Activated T-cell treated with anti-CD3 and anti-CD28 coated beads, Interleukin-2, amount 50 U/mL, for 1 hour (primary cell): ENCODE measurements at places on chromosomes 1 and 21.
A peak's percentile ranks its signal among the peaks of the same experiment; 100 is the strongest.

DNA sequence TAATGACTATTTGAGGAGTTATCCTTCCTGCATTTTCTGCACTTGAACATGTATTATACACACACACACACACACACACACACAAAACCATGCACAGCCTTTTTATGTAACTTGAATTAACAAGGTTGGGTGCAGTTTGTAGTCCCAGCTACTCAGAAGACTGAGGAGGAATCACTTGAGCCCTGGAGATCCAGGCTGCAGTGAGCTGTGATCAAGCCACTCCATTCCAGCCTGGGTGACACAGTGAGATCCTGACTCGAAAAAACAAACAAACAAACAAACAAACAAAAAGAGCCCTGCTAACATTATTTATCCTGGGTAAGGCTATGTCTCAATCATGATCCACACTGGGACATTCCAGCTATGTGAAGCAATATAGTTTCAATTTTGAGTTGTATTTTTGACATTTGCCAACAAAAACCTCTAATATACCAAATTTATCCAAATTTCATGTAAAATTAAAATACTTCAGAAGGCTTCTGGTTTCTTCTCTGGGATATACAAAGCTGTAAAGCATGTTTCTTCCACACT, 156.8 kb downstream of the NTPCR start:
- DNase-seq = no peak

- no peak for DNase-seq
These were observed 187.3 kb downstream of the SLC44A5 start for GRCh38 chr1:75423616-75424015.

GRCh38 chr1:91885716-91886506, at the start of gene TGFBR3:
TGFBR3 (minus strand) TSS chr1:91886151; CDS start chr1:91861531, 24,620 bp downstream.
- peak; percentile 81 for DNase-seq

DNA sequence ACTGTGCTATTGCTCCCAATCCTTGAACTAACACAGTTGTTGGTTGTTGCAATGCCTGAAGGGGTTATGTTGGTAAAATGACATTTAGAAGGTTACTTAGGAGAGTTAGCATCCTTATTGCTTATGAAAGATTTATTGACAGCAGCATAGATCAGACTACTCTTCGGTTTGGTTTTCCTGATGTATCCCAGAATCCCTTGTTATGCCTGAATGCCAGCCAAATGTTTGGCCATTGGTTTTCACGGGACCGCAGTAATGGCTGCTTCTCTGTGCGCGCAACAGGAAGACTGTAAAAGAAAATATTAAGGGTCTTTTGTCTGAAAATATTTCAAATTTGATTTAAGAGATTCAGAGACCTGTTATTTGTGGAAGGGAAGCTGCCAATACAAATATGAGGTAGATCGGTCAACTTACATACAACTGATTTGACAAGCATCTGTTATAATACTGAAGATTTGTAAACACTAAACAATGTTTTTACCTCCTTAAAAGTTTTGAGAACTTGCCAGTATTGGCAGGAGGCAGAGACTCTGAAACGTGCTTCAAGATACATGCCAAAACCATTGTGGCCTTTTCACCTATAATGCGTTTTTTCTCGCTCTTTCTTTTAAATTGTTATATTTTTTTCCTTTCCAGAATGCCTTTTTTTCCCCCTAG, 8.3 kb downstream of the NFIA start:
- DNase-seq = no peak

DNA sequence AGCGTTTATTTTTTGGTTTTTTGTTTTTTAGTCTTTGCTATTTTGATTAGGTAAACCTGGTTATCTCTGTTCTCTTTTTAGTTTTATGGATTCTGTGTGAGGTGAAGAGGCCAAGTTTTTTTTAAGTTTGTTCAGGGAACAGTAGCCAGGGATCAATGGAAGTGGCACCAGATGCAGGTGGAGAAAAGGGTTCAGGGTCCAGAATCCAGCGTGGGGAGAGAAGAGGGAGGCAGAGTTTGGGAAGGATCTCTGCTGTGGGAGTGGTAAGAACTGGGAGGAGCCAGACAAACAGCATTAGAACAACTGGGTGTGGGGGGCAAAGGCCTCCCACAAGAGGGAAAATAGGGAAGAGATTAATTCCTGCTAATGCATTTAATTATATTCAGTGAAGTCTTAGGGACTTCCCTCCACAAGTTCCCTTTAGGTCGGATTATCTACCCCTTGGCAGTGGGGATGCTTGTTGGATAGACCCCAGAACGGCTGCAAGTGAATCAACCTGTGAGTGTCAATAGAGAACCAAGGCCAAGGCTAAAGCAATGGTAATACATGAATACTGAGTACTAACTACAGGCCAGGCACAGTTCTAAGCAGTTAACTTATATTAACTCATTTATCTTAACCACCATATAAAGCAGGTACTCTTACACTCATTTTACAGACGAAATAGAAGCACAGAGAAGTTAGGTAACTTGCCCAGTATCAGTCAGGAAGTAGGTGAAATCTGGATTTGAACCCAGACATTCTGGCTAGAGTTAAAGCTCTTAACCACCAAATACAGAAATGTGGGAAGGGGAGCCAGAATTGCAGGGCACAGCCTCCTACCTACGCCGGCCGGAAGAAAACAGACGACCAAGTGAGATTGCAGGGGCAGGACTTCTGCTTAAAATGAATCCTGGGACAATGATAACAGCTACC, 498 bp downstream of the GNAT2 start:
- DNase-seq = no peak

DNA sequence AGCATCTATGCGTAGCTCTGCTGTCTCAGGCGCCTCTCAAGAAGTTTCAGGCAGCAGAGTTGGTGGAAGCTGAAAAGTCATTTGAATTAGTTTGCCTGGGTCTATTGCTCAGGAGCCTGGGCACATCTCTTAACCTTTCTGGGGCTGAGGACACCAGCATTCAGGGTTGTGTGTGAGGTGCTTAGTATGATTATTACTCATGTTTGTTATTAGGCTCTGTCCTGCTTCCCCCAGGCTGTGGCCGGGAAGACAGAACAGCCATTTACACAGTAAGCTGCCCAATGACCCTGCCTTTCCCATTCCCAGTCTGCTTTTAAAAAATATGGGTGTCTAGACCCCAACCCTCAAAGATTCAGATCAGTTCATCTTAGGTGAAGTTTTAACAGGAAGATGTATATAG, 53.9 kb upstream of the CACNA1E start:
- DNase-seq = no peak

- no peak for DNase-seq
These were observed 21.0 kb upstream of the SLC44A3 start for GRCh38 chr1:94799206-94799605.

DNA sequence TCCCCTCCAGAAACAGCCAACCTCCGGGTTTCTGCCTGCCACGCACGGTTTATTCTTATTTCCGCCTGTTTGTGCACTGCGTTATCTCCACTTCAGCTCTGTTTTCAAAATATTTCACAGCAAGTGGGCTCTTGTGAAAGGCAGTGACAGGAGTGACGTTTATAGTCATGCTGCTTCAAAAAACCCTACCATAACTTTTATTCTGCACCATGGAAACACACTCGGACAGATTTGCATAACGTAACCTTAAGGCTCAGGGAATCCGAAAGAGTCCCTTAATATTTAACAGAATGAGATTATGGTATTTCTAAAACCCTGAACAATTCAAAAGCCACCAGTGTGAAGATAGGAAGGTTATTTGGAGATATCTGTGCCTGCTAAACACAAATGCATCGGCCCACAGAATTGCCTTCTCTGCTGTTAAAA, 782 bp upstream of the SDE2 start:
- DNase-seq = no peak

DNA sequence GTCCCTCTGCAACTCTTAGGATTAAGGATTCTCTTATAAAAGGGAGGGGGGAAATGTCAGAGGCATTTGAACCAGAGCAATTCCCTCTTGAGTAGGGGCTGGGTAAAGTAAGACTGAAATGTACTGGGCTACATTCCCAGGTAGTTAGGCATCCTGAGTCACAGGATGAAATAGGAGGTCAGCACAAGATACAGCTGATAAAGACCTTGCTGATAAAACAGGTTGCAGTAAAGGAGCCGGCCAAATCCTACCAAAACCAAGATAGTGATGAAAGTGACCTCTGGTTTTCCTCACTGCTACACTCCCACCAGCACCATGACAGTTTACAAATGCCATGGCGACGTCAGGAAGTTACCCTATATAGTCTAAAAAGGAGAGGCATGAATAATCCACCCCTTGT, 14.3 kb upstream of the COX20 start:
- DNase-seq = no peak

- DNase-seq = no peak
These were observed 176.6 kb upstream of the GORAB start for GRCh38 chr1:170355267-170355801.

DNA sequence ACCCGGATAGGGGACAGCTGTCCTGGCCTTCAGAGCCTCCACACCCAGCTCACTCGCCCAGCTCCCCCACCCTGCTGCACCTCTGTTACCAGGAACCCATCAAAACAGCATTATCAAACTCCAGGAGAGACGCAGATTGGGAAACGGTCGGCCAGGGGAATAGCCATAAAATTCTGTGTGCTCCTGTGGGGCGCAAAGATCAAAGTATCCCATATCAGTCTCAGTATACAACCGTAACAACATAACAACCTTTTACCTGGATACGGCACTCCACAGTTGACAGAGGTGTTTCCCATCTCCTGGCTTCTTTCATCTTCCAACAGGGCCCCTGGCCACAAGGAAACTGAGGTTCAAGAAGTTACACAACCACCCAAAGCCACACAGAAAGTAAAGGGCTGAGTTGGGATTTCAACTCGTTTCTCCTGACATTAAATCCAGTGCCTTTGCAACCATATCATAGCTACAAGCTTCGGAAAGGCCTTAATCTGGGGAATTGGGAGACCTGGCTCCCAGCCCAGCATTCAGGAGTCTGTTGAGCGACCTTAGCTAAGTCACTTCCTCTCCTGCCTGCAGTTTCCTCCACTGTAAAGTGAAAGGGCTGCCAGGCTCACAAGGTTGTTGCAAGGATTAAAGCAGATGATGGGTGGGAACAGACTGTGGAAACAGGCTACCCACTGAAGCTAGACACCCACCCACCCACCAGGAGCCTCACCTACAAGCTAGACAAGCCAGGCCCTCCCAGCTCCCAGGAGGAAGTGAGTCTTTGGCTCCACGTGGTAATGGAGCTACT, 8.1 kb upstream of the EPHB2 start:
- no peak for DNase-seq

DNA sequence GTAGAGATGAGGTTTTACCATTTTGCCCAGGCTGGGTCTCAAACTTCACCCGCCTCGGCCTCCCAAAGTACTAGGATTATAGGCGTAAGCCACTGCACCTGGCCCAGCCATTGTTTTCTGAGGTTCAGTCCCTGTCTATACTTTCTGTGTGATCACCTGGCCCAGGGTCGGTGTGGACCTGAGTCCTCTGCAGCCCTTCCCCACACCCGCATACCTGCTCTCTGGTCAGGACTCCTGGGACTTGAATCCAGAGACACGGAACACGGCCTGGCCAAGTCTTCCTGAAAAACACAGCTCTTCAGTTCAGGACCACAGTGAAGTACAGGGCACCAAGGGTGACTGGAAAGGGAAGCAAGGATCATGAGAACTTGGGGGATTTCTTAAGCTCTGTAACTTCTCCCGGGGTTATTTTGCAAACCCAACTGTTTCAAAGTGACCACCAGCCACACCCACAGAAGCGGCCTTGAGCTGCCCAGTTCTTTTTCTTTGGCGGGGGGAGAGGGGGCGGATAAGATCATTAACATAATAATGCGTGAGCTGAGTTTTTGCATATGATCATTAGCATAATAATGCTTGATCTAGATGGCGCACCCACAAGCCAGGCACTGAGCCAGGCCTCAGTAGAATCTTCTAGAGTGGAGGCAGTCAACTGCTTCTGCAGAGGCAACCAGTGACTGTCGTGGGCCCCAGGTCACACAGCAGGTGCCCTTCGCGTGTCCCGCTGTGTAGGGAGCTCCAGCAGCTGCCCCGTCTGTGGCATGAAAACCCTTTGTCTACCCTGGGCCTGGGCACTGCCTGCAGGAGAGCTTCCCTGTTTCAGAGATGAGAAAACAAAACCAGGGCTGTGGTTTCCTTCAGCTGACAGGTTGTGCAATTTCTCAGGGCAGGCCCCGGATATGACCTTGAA, 1.7 kb upstream of the NADK start:
- peak; percentile 57 for DNase-seq

GRCh38 chr1:160744199-160744851, 5.3 kb downstream of the SLAMF7 start:
- no peak for DNase-seq

DNA sequence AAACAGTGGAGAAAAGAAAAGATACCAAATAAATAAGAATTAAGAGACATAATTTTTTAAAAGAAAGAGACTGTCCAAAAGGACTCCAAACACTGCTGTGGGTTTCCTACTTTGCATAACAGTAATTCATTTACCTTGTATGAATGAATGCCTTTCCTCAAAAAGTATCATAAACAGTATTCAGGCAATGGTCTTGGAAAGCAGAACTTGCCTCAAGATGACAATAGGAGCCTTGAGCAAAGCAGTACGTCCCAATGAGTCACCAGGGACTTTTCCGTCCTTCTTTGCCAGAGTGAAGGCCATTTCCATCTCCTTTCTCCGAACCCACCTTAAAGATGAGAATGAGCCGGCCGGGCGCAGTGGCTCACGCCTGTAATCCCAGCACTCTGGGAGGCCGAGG, 186.4 kb downstream of the ZBTB18 start:
- no peak for DNase-seq

DNA sequence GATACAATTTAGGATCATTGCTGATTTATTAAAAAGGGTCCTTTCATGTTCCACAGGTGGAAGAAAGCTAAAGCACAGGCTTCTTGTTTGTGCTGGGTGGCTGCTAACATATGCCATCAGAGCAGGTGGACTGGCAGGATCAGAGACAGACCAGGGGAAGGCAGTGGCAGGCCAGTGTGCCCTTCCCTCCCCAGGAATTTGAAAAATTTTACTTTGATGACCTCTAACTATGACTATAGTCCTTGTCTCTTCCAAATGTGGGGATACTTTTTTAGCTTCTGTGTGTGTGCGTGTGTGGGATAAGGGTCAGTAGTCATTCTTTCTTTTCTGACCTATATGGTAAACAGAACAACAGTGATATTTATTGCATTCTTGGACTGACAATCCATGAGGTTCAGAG, 49.9 kb downstream of the LHX9 start:
- DNase-seq = no peak

- no peak for DNase-seq
These were observed 17.0 kb upstream of the LRRC8C start for GRCh38 chr1:89615676-89616598.

- no peak for DNase-seq
These were observed 6.5 kb downstream of the RNF207 start for GRCh38 chr1:6212193-6212959.

- DNase-seq = no peak
These were observed 127.8 kb upstream of the ADAR start for GRCh38 chr1:154735804-154736168.

DNA sequence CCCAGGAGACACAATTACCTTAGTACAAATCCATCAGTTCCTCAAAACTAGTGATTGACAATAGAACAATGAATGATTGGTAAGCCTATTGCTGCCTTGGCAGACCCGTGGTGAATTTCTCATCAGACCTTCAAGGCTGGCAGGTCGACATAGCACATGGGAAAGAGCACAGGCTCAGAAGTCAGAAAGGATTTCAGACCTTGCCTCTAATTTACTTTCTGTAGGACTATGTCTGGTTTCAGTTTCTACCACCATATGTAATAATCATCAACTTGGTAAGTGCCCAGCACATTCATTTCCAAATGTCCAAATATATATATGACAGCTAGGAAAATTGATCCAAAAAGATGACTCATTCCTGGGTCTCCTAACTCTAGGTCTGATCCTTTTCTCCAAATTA, 62.5 kb upstream of the GRHL3 start:
- no peak for DNase-seq
